ENCODE measurements at places on chromosomes 6 and 20. TPM values are rescaled to one million over a fixed set of nuclear protein-coding genes. Genes with fewer than 3 reads are reported as not detected.

Gene MED23
- total RNA-seq: 14.8 TPM

Gene EPB41L2
- 18.3 TPM for total RNA-seq

Gene BHLHE23
- total RNA-seq: not detected

Gene MAPK13
- 0.46 TPM for total RNA-seq

Gene STK4
- total RNA-seq: 21.3 TPM

Gene ZBTB46
- total RNA-seq: 6.8 TPM

DNA sequence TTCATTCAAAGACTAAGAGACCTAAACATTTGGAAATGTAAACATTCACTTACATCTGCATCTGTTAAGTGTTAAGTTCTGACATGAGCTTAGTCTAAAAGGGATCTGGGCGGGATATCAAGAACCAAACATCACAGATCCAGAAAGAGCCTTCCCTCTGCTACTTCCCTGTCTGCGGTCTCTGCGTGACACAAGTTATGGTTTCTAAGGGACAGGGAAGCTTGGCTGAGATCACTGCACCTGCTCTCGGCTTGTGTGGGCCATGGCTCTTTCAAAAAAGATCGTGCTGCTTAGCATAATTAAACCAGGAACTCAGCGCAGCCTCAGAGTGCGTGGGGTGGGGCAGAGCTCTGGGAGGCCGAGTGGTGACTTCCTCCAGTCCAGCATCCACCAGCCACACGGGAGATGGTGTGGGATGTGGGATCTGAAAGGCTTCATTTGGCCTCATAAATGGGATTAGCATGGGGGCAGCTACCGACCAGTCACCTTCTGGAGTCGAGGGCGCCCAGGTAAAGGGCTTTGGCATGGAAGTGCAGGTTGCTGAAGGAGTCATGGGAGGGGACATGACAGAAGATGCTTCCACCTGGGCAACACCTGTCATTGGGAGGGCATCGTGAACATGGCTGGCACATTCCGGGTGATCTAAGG, 16.7 kb upstream of the RAMACL start:
- no peak for DNase-seq

GRCh38 chr6:74167976-74168375, 472.0 kb downstream of the CD109 start:
- no peak for DNase-seq

DNA sequence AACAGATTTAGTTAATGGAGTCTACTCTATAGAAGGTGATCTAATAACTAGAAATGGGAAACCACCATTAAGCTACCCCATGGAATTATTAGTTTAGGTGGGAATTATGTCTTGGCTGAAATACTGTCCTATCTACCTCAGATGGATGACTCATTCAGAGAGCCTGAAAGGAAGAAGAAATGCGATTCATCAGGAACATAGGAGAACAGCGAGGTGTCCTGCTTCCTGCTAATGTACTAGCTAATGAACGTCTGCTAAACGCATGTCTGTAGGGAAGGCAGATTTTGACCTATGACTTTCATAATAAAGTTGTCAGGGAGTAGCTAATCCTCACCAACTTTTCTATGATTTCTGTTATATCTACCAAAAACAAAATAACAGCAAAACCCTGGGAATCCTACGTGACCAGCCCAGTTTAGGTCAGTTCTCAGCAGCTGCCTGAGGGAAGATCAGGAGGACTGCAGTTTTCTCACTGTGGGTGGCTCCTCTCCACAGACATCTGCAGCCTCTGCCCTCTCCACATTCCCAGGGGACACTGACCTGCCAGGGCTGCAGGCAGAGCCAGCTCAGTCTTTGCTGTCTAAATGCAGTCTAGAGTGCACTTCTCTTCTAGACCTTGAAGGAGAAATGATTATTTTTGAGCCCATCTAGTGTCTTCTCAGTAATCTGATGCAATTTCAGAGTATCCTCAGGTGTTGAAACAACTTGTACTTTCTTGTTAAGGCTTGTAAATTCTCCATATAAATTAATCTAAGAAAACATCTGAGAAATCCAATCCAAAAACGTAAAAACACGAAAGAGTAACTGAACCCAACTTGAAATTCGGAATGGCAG, 18.1 kb upstream of the SFT2D1 start:
- DNase-seq: no peak

GRCh38 chr6:168232989-168233874, 86.3 kb downstream of the DACT2 start:
- no peak for DNase-seq

DNA sequence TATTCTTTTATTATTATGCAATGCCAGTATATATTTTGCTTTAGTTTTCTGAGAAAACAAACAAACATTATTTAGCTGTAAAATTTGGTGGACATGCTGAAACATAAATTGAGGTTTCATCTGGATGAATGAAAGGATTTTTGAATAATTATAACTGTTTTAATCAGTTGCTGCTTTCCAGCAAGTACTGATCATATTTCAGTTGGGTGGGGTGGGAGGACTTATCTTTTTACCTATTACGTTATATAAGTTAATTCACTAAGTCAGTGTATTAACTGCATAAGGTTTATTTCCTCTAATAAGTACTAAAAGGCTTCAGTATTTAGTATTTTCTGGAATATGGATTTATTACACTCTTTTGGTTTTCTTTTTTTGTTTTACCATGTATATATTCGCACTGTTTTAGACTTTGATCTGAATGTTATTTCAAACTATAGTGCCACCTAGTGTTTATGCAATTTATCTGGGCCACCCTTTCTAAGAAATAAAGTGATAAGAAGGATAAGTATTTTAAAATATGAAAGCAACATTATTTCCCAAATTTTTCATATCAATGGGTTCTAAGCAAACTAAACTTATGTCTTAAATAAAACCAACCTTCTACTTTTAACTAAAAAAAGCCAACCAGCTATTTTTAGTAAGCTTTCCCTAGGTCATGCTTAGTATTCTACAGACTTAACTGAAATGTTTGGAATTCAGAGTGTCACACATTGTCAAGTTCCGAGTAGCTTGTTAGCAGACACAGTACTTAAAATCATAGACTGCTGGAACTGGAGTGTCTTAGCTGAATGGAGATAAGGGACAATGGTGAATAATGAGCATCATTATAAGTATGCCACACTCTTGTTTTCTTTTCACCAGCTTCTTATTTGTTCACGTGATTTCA, 105.4 kb upstream of the MCHR2 start:
- DNase-seq: peak; percentile 10

- DNase-seq: no peak
These were observed 937.4 kb upstream of the GJE1 start for GRCh38 chr6:141195251-141195832.
